ENCODE measurements at places on chromosomes 6 and 20. TPM values are rescaled to one million over a fixed set of nuclear protein-coding genes. Genes with fewer than 3 reads are reported as not detected.

DNA sequence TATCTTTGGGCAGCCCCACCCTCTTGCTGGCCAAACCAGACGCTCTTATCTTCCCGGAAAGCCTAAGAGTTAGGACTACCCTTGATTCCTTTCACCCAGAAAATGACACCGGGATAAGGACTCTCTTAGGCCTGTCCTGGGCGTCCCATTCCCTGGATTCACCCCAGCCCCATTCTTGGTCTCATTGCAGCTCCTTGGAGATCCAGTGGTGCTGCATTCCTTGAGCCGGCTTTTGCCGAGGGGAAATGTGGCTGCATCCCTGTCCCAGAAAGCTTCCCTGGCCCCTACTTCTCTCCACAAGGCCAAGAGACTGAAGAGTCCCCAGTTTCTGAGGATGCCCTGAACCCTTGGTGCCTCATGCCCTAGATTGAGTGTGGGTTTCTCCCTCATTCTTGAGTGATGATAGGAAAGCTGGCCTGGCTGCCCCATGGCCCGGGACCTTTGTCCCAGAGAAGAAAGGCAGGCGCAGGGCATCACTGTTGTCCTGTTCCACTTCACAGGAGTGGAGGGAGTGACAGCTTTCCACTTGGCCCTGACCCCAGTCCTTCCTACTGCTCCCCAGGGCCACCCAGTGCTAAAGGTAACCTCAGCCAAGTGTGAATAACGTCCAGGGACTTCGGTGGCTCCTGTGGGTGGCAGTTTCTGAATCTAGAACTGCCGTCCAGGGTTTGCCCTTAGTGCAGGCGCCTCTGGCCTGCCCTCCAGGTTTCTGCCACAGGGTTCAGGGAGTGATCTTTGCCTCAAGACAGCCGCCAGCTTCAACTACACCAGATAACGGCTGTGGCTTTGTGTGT is 42.7 kb upstream of the MYL9 start:
- peaks cover 46% of the 10 kb centered on the region for H3K4me1 ChIP-seq
- DNase-seq: no peak
- no peak overlapping the region for H3K4me3 ChIP-seq
- no peaks in the 10 kb centered on the region for H3K27me3 ChIP-seq
- H3K27ac ChIP-seq: peak overlapping the region; percentile 61

DNA sequence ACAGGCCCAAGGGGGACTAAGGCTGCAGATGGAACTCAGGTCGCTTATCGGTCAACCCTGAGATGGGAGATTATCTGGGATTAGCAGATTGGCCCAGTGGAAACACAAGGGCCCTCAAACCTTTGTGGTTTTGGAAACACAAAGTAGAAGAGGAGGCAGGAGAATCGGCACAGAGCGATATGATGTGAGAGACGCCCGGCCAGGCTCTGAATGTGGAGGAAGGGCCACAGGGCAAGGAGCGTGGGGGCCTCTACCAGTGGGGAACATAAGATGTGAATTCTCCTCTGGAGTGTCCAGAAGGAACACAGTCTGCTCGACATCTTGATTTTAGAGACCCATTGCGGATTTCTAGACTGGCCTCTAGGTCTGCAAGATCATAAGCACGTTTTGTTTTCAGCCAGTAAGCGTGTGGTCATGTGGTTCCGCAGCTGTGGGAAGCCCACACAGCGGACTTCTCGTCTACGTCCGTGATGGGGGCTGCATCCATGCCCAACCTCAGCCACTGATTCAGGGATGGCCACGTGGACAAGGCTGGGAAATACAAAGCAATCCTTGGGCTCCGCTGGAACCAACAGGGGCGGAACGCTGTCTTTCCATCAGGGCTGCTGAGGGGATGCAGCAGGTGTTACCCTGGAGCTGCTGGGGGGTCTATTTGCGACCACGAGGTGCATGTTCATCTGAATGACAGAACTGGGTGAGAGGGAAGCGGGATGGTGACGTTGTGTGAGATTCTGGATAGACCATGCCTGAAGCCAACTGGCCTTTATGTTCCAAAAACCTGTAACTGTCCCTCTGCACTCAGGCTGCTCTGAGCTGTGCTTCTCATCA is 127.6 kb upstream of the PMEPA1 start:
- DNase-seq: no peak
- no peaks in the 10 kb centered on the region for H3K36me3 ChIP-seq
- H3K27ac ChIP-seq: no peak overlapping the region
- H3K27me3 ChIP-seq: no peaks in the 10 kb centered on the region
- peaks cover 11% of the 10 kb centered on the region for H3K4me1 ChIP-seq

- H3K27ac ChIP-seq: no peak overlapping the region
- peaks cover 12% of the 10 kb centered on the region for H3K27me3 ChIP-seq
- no peak overlapping the region for H3K4me3 ChIP-seq
Measured at GRCh38 chr6:25703005-25703404, 51.0 kb downstream of the SCGN start.

DNA sequence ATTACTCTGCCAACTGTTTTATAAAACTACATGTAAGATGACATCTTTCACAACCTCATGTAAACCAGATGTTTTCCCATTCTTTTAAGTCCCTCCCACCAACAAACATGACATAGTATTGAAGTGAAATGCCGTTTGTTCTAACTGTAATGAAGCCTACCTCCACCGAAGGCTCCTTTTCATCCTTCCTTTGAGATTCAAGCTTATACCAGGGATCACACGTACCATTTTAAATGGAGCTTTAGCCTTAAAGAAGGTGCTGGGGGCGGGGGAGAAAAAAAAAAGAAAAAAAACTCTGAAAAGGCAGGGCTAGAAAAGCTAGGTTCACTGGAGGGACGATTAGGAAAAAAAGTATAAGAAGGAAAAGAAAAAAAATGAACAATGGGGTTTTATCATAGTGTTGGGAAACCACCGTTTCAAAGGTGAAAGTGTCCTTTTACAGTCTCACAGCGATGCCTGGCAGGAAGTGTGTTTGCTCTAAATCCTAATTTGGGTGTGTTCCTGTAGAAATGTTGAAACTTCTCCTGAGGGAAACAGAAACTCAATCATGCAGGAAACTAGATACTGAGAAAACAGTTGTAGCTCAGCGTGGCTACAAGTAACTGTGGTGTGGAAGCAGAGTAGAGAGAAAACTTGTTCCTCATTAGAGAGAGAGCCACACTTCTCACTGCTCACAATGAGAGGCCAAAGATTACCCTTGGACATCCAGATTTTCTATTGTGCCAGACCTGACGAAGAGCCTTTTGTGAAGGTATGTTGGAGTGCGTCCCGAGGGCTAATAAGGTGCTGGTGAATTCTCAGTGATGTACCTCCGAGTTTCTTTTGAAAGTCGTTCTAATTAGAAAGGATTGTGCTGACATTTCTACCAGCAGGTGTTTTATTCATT is 37.6 kb upstream of the HINT3 start:
- H3K4me1 ChIP-seq: peaks cover 48% of the 10 kb centered on the region
- no peak for DNase-seq
- H3K27ac ChIP-seq: peak overlapping the region; percentile 93
- H3K4me3 ChIP-seq: peak overlapping the region; percentile 44

- no peak overlapping the region for H3K4me3 ChIP-seq
- H3K36me3 ChIP-seq: no peaks in the 10 kb centered on the region
- H3K4me1 ChIP-seq: no peaks in the 10 kb centered on the region
- peaks cover 43% of the 10 kb centered on the region for H3K27me3 ChIP-seq
Measured at GRCh38 chr20:45545754-45546453, 1.3 kb downstream of the EPPIN start.

DNA sequence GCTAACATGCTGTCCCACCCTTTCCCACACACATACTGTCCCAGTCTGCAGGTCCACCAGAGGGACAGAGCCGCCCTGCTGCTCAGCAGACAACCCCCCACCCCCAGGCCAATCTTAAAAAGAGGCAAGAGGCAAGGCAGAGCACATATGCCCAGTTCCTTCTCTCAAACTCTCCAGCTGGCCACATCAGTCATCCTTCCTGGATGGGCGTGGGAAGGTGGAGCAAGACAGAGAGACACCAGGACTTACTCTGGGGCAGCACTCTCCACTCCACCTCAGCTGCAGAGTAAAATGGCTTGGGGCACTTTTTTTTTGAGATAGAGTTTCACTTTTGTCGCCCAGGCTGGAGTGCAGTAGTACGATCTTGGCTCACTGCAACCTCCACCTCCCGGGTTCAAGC is 10.8 kb downstream of the MOCS3 start:
- H3K4me3 ChIP-seq: no peak overlapping the region
- H3K27me3 ChIP-seq: peaks cover 7% of the 10 kb centered on the region
- H3K36me3 ChIP-seq: no peaks in the 10 kb centered on the region
- DNase-seq: no peak
- no peak overlapping the region for H3K27ac ChIP-seq
- H3K4me1 ChIP-seq: no peaks in the 10 kb centered on the region

DNA sequence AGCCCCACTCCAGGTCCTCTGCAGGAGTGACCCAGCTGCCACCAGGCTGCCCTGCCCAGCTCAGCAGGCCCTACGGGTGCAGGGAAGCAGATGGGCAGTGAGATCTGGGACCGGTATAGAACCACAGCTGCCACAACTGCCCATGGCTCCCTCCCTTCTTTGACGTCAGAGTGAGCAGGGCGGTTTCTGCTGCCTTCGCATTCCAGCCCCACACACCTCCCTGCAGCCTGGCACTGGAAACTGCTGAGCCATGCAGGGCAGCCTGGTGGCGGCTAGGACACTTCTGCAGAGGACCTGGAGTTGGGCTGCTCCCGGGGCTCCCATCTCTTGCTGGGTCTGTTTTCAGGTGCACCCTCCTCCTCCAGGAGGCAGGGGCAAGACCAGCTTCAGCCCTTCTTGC is 101.6 kb upstream of the CD93 start:
- H3K4me1 ChIP-seq: no peaks in the 10 kb centered on the region
- peaks cover 3% of the 10 kb centered on the region for H3K36me3 ChIP-seq
- DNase-seq: no peak
- no peak overlapping the region for H3K27ac ChIP-seq

The ACSS1 gene
- 5.5 TPM for total RNA-seq

DNA sequence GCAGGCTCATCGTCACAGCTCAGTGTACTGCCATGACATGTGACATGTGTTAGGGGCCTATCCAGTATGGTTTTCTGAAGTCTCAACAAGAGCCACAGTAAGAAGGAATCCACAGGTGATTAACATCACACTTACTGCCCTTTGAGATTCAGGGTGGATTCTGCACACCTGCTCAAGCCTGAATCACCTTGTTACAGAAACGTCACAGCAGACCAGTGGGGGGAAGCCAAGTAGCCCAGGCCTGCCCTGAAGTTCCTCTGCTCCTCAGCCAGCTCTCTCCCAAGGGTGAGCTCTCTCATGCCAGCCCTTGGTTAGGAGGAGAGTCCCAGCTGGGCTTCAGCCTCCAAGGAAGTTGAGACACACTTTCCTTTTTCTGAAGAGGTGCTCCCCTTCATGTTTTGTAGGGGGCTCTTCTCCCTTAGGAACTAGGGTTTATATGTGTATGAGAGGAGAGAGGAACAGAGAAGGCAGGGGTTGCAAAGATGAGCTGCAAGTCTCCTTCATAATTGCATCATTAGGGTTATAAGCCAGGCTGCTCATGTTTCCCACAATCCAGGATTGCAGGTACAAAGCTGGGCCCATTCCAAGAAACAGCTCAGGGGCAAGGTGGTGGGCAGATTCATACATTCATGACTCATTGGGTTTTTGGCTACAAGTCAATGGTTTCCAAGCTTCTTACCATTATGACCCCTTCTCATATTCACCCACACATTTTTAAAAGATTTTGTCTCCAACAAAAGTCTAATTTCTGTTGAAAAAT is 11.6 kb downstream of the GSS start:
- H3K4me1 ChIP-seq: no peaks in the 10 kb centered on the region
- no peaks in the 10 kb centered on the region for H3K27me3 ChIP-seq
- no peak overlapping the region for H3K4me3 ChIP-seq
- H3K36me3 ChIP-seq: peaks cover 45% of the 10 kb centered on the region
- no peak overlapping the region for H3K27ac ChIP-seq

The ERVFRD-1 gene
- total RNA-seq: not detected

- no peaks in the 10 kb centered on the region for H3K4me1 ChIP-seq
- H3K27ac ChIP-seq: no peak overlapping the region
- H3K36me3 ChIP-seq: no peaks in the 10 kb centered on the region
- H3K4me3 ChIP-seq: no peak overlapping the region
Measured at GRCh38 chr6:54710456-54710855, 136.1 kb upstream of the FAM83B start.
